ENCODE measurements at places on chromosomes 4 and X.

GRCh38 chrX:72381439-72382201 lies 75.9 kb upstream of the CITED1 start:
- no peak for DNase-seq

GRCh38 chr4:1310031-1310795 lies 20.5 kb downstream of the MAEA start:
- DNase-seq, result no peak

DNA sequence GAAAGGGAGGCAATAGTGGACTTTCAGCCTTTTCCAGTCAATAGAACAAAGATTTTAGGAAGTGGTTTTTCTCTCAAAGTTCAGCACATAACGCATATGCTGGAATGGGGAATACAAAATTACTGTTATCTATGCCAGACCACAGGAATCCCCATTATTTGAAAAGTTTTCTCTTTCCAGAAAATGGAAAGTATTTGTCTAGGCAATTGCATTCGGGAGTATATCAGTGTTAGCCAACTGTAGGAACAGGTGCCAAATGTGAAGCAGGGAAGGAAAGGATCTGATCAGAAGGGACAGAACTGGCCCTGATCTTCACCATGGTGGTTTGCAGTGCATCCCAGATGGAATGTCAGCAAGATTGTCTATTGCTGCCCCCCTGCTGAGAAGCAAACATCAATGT lies 213.6 kb downstream of the CPE start:
- no peak for DNase-seq

GRCh38 chr4:5890063-5890727 lies 2.7 kb downstream of the CRMP1 start:
- DNase-seq, result no peak

- DNase-seq, result no peak
Observed at GRCh38 chr4:154588198-154588597, 2.3 kb downstream of the FGA start.

- DNase-seq, result no peak
Observed at GRCh38 chr4:48191758-48192157, 57.7 kb upstream of the TXK start.

GRCh38 chr4:3302786-3303564 lies 10.2 kb downstream of the RGS12 start:
- DNase-seq, result peak; percentile 35

DNA sequence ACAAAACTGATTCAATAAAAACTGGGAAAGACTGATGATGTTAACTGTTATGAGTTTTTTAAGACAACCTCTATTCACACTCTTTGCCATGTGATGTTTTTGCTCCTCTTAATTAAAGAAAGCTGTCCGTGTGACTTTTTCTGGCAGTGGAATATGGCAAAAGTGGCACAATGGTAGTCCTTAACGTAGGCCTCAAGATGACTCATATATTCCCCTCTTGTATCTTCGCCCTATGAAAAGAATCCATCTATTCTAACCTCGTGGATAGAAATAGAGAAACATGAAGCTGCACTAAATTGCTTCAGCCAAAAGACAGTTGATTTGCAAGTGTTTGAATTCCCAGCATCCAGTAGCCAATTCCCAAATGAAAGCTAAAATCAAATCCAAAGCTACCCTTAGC lies 603.8 kb upstream of the PCDH7 start:
- no peak for DNase-seq

DNA sequence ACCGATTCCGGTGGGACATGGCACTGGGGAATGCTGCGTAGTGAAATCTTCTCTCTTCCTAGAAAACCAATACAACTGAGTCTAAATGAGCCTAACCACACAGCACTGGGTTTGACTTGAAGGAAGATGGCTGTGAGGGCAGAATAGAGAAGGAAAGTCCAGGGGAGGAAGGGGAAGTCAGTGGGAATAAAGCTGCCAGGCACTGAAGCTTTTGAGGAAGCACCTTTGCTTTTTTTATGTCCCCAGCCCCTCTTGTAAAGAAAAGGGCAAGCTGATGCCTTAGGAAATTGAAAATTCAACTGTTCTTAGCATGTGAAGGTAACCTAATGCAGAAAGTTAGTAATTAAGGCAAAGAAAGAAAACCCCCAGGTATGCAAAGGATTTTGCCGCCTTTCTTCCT lies 20.6 kb downstream of the MED28 start:
- DNase-seq, result peak; percentile 51

GRCh38 chrX:132216806-132217202 lies 2.4 kb downstream of the RAP2C start:
- DNase-seq, result no peak

- DNase-seq, result no peak
Observed at GRCh38 chr4:158741326-158742021, 18.3 kb upstream of the PPID start.

DNA sequence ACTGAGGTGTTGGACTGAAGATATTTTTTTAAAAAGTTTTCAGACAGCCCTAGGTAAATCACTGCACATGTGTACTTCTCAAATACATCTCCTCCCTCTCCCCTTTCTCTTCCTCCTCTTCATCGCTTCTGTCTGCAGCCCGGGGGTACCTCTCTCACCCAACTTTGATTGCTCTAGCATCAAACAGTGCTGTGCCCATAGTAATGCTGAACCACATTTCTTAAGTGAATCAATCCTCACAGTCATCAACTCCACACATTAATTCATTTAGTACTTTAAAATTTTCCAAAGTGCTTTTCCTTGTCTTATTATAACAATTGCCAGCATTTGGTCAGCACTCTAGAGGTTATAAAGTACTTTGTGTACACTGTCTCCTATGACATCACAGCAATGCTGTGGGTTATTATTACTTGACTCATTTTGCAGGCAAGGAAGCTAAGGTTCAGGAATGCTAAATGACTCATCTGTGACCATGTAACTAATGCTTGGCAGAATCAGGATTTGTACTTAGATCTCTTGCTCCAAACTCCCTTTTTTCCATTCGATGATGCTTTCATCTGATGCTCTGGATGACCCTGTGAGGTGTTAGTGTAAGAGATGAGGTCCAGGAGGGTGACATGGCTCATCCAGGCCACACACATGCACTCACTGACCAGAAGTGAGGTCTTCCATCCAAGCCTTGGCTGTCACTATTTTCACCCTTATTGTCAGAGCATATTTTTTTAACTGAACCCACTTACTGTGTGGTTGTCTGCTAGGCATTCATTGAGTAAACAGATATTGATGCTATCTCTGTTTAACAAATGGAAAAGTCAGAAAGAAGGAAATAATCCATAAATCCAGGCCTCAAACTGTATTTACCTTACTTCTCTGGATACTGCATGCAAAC lies 58.8 kb downstream of the RHOH start:
- no peak for DNase-seq

GRCh38 chrX:137567682-137568232 lies 1.8 kb downstream of the ZIC3 start:
- no peak for DNase-seq

DNA sequence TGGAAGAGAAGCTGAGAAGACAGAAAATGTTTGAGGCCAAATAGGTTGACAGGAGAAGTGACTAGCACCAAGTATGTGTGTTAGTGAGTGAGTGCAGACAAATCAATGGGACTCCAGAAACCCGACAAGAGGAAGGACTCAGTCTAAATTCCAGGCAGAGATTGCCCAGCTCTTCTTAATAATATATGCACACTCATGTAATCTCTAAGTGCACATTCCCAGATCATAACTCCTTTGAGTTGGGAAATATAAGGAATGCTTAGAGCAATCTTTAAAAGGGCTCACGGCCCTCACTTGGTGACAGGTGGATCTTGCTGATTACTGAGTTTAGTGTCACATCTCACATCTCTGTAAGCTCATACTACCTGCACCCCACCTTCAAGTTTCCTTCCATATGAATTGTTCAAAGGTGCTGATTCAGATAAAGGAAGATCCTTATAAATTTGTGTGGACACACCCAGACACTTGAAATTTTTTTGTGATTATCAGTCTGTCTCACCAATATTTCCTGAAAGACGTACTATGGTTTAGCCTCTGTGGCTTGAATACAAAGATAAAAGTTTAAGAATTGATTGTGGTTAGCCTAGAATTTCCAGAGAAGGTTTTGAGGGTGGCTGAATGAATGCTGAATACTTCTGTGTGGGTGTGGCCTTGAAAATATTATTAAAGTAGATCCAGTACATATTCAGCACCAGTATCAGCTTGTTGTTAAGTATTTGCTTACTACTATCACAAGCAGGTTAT lies 205.1 kb upstream of the UGT8 start:
- DNase-seq, result no peak

DNA sequence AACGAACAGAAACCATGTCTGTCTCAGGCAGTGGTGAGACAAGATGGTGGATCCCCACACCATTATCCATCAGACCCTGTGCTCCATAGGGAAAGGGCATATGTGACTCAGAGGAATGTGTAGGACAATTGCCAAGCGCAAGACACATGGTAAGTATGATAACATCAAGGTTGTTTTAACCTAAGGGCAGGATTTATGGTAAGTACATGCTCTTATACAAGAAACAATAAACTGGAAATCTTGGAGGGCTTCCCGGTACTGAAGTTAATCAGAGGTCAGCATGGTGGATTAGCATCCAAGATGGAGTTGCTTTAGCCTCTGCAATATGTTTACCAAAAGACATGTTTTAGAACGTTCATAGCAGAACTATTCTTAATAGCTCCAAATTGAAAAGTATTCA lies 355.0 kb downstream of the PPP1R2C start:
- no peak for DNase-seq

DNA sequence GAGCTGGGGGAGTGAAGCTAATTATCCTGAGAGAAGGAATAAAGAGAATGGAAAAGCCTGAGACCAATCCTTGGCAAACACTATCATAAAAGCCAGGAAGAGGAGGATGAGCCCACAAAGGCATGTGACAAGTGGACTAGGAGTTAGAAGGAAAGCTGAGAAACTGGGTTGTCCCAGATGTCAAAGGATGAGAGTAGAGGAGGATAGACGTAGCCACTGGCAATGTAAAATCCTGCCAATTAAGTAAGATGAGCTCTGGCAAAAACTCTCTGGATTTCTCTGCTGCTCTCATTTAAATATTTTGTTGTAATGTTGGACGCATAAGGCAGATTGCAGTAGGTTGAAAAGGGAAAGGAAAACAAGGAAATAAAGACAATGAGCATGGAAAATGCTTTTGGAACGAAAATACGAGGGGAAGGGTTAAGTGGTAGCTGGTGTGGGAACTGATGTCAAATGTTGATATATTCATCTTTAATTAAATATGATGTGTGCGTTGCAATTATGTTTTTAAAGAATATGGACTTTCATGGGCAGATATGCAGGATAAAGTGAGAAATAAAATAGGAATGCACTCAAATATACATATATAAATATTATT lies 14.2 kb upstream of the VEGFC start:
- DNase-seq, result no peak

DNA sequence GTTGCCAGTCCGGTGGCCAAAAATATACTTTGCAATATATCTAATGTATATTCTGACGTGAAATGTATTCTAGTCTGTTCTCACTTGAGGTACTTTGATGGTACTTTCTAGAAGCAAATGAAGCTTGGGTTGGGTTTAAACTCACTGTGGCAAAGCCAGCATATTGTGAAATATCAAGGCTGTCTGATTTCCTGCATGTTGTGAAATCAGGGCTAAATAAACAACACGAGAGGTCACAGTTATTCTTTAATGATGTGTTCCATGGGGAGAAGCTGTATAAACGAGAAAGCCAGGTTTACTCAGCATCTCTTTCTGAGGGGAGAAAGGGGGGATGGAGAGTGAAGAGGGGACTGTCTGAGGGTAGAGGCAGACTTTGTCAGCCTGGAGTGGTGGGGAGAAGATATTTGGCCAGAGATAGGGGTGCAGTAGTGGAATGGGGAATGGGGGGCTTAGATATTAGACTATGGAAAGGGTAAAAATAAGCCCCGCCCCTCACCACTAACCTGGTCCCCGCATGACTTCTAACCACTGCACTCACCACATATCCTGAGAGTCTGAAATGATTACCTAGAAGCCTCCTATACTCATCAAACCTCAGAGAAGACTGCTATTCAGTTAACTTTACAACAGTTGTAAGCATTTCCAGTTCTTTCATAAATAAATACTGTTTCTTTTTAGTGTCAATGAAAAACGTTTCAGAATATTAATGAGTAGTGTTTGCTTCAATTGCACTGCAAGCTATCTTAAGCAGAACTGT lies 5.9 kb upstream of the SCARB2 start:
- no peak for DNase-seq

DNA sequence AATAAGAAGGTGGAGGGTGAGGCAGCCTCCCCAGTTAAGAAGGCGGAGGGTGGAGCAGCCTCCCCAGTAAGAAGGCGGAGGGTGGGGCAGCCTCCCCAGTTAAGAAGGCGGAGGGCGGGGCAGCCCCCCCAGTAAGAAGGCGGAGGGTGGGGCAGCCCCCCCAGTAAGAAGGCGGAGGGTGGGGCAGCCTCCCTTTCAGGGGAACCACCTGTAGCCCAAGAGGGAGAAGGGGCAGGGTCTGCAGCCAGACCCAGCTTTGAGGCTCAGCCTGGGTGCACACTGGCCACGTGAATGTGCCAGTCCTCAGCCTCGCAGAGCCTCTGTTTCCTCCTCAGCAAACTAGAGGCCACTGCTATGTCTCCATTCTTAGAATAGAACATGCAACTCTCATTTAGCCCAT lies 52.6 kb downstream of the HMX1 start:
- no peak for DNase-seq

DNA sequence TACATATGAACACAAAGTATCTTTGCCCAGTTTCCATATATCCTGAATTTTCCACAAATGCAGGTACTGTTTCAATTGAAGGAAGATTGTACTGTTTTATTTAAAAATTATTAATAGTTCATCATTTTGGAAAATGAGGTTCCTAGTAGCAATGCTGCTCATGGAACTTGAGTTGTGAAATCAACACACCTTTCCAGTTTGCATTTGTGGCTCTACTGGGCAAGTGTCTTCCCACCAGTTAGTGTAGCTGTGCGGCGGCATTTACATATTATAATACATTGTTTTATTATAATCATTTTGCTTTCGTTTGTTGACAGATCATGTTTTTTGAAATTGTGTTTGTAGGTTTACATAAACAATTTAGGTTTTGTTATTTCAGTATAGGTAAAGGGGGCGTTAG lies 2.0 kb upstream of the DDX3X start:
- DNase-seq, result no peak

DNA sequence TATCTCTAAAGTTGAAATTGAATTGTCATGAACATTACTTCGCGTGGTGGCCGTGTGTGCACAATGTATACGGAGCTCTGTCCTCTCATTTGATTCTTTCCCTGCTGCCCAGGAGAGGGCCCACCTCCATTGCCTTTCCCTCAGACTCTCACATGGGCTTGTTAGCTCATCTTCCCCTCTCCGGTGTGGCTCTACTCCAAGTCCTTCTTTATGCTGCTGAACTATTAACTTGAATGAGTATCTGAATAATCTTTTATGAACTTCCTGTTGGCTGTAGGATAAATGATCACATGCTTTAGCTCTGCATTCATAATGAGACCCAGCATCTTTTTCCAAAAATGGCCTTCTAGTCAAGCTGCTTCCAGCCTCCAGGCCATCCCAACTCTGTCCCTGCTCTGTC lies 68.8 kb upstream of the CLNK start:
- DNase-seq, result no peak

Data from Kasumi-1 (cell line).